T-cell (primary cell): ENCODE measurements at places on chromosomes 11 and 22.

- DNase-seq = no peak
Observed at GRCh38 chr11:84901991-84902390, 725.2 kb downstream of the DLG2 start.

DNA sequence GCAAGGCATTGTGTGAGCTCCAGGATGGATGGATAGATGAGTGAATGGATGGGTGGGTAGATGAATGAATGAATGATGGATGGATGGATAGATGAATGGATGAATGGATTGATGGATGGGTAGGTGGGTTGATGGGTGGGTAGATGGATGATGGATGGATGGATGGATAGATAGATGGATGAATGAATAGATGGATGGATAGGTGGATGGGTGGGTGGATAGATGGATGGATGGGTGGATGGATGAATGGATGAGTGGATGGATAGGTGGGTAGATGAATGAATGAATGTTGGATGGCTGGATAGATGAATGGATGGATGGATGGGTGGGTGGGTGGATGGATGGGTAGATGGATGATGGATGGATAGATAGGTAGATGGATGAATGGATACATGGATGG lies 33.5 kb downstream of the DHCR7 start:
- no peak for DNase-seq

DNA sequence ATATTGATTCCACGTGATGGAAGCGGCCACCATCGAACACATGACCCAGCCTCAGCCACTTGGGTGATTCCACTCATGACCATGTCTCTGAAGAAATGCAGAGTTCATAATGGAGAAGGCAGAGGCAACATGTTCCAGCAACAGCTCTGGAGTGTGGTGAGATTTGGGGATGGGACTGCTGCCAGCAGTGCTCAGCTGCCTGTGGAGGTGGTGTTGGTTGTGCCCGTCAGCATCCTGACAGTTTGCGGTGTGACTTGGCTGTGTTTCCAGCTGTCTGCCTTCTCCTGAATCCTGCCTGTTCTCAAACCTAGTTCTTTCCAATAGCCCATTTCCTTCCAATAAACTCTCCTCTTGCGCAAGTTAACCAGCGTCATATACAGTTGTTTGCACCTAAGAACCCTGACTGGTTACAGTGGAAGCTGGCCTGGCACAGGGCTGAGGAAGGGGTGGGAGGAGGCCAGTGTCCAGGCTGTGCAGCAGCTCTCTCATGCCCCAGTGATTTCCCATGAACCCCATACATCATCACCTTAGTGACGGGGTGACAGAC lies 22.0 kb upstream of the OR8B8 start:
- no peak for DNase-seq

GRCh38 chr11:74444173-74444826 lies 23.0 kb downstream of the KCNE3 start:
- no peak for DNase-seq

DNA sequence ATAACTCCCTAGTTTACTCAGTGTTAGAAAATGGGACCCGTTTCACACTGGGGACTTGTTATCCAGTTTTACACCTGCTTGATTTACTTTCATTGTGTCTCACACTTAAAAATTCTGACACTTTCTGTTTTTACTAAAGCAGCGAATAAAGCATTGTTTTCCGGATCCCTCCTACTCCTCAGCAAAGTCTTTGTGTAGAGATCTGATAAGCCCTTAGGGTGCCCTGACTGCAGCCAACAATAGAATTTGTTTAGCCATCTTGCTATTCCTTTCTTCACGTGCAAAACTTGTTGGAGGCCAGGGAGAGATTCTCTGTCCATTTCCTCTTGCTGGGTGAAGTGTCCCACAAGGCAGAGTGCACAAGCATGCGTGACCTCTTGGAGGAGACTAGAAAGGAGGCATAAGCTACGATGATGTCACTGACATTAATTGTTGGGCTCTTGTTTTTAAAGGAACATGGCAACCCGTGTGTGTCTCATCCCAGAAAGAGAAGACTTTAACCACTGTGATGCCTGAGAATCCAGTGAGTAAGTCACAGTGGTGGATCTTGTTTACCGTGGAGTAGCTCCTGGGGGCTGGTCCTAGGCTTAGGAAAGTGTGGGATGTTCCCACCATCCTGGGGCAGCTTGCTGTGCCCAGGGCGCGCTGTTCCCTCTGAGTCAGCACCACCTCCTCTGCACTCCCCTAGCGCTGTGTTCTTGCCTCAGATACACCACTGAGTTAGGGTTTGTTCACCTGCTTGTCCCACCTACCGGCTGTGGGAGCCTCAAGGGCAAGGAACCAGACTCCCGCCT lies 27.7 kb downstream of the MICAL2 start:
- no peak for DNase-seq

GRCh38 chr11:32420937-32421901 lies 14.1 kb downstream of the WT1 start:
- DNase-seq = peak; percentile 12

- DNase-seq = no peak
Observed at GRCh38 chr22:42596863-42597530, 17.7 kb downstream of the POLDIP3 start.

GRCh38 chr11:95937358-95937757 lies 13.5 kb upstream of the MTMR2 start:
- no peak for DNase-seq

DNA sequence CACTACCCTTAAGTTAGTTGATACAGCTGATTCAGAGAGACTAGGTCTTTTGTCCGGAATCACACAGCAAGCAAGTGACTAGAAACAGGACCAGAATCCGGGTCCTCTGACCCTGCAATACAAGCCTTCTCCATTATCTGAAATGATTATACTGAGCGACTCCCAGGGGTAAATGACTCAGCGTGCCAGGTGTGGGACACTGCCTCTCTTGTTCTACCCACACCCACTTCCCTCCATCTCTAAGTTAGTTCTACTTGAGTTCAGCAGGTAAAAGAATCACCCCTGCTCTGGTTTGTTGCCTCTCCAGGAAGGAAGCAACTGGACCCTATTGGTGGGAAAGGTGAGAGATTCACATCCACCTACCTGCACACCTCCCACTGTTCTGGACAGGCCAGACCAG lies 156.9 kb downstream of the DBX1 start:
- DNase-seq = no peak

DNA sequence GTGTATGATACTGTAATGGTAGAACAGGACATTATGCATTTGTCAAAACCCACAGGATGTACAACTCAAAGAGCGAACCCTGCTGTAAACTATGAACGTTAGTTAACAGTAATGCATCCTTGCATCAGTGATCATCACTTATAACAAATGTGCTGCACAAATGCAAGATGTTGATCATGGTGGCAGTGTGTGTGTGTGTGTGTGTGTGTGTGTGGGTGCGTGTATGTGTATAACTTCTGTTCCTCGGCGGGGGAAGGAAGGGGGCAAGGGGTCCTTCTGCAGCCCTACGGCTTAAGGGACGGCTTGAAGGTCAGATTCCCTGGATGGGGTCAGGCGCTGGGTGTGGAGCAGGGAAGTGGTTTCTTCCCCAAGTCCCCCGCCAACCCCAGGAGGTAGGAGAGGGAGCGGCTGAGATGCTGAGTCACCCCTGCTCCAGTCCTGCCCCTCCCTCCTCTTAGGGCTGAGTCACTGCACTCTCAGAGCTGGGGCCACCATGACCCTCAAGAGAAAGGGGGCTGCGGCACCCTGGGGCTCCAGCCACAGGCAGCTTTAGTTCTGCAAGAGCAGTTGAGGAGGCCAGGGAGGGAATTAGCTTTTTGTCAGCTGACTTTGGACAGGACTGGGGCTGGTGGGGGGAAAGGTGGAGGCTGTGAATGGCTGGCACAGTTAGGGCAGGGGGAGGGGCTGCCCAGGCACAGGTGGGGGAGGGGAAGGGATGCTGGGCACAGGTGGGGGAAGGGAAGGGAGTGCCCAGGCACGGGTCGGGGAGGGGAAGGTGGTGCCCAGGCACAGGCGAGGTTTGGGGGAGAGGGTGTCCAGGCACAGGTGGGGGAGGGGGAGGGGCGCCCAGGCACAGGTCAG lies 8.8 kb upstream of the CTSD start:
- DNase-seq = peak; percentile 28

DNA sequence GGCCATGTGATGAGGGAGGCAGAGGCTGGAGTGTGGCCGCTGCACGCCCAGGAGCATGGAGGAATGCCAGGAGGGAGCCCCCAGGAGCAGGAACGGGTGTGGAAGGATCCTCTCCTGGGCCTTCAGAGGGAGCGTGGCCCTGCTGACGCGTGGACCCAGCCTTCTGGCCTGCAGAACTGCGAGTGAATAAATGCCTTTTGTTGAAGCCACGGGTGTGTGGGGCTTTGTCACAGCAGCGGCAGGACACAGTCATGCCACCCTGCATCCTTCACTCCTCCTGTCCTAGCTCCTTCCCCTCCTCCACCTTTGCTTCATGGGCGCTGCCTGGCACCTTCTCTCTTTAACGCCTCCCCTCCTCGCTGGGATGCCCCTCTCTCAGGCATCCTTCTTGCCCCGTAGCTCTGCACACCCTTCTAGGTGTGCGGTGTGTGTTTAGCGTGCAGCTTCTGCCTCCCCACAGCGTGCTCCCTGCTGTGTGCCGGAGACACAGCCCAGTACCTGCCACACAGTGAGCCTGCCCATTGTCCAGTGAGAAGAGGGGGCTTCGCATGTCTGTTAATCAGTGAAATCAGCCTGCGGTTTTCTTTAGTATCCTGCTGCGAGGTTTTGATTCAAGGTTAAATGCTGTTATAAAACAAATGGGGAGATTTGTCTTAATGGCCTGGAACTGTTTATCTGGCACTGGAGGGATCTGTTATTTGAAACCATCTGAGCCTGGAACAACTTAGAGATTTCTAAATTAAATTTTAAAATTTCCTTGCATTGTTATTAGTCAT lies 459.6 kb downstream of the TBC1D22A start:
- no peak for DNase-seq

DNA sequence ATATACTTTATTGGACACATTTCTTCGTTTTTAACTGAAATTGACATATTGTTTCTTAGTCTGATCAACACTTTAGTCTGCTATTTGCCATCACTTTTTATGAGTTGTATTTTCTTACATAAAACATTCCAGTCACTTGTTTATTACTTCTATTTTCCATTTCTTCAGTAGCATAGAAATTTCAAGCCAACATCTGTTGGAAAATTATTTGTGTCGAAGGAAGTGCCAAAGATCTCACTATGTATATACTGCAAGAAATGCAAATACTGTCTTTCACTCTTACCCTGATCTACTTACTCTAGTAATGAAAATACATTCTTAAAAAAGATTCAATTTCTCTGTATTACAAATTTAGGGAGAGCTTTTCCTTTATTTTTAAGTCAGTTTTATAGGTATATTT lies 105.9 kb downstream of the SLC17A6 start:
- no peak for DNase-seq

GRCh38 chr11:112834277-112834755 lies 126.9 kb upstream of the NCAM1 start:
- no peak for DNase-seq

DNA sequence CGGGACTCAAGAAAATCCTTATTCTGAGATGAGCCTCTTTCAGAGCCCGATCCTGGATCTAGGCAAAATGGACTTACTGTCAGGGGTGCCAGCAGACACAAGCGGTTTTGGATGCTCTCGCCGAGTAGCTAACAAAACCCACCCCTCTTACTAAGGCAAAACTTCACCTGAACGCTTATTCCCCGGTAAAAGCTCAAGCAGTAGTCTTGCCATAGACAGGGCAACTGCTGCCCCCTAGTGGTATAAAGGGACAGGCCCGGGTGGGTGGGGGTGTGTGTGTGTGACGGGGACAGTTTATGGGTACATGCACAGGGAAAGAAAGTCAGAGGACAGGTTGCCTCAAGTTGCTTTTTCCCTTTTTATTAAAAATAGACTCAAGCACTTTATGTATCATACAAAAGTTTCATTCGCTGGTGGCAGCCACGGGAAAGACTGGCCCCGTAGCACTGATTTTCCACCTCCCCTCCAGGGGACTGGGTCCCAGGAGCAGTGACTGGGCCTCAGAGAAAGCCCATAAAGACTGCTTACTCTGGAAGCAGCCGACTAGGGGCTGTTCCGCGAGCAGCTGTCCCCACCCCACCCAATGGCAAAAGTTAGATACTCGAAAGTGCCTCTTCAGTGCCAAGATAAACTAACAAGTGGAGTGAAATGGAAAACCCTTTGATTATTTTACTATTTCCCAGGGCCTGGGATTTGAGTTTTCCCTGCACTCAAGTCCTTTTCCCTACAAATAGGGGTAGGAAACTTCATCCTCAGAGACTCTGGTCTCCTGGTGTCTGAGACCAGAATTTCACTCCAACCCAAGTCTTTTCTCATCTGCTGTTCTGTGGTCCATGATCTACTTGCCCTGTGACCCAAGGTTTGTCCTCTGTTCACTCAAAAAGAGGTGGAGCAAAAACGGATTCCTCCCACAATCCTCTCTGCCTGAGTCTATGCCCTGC lies 4.7 kb downstream of the YPEL4 start:
- DNase-seq = peak; percentile 82

- DNase-seq = peak; percentile 76
Observed at GRCh38 chr22:37627545-37627944, 11.9 kb upstream of the SH3BP1 start.

- DNase-seq = no peak
Observed at GRCh38 chr11:102430158-102430836, 22.3 kb downstream of the TMEM123 start.

GRCh38 chr11:115706626-115707135 lies 202.5 kb upstream of the CADM1 start:
- no peak for DNase-seq

GRCh38 chr11:6455070-6455469 lies 14.3 kb upstream of the HPX start:
- DNase-seq = no peak

GRCh38 chr11:96318399-96318798 lies 24.6 kb downstream of the MAML2 start:
- DNase-seq = no peak

GRCh38 chr11:13294771-13295579 lies 17.4 kb downstream of the BMAL1 start:
- no peak for DNase-seq

DNA sequence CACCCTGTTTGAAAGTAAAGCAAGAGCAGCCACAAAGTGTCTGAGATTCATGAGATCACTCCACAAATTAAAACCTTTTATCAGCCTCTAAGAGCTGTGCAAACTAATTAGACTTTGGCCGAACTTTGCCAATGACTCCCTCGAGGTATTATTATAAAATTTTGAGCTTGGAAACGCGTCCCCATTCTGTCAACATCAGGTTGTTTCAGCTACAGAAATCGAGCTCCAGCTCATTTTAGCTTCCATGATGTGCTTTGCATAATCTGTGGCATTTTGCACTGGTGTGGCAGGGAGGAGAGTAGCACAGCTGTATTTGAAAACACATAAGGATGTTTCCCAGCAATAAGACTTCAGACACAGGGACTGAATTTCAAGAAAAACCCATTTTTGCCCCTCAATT lies 872.2 kb downstream of the NTM start:
- no peak for DNase-seq

GRCh38 chr22:23743303-23743705 lies 7.6 kb downstream of the ZNF70 start:
- DNase-seq = no peak

DNA sequence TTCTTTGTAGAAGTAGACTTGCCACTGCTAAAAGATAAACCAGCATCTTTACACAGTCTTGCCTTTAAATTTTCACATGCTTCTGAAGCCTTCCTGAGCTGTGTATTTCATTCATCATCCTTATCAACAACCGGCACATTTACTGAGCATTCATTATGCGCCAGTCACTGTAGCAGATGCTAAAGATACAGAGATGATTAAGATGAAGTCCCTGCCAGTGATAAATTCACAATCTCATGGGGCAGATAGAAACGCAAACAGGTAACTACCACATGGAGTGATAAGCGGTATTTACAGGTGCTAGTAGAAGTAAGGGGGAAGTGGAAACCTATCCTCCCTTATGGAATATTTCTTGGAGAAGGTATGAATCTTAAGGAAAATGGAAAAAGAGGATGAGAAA lies 67.2 kb downstream of the PRCP start:
- DNase-seq = no peak
